ENCODE measurements at places on chromosomes 1 and 21.

- no peak for DNase-seq
Measured at GRCh38 chr1:217244971-217245370, 385.9 kb downstream of the GPATCH2 start.

DNA sequence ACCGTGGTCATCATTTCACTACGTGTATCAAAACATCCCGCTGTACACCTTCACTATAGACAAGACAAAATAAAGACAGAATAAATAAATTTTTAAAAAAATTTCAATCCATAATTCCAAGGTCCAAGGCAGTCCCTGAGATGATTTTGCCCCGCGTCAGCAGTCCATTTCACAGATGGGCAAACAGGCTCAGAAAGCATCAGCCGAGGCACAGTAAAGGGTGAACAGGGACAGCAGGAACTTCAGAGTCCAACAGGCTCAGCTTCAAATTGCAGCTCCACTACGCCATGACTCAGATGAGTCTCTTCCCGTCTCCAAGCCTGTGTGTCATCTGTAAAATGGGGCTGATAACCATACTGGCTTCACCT, 15.0 kb downstream of the MATN1 start:
- DNase-seq, result no peak

DNA sequence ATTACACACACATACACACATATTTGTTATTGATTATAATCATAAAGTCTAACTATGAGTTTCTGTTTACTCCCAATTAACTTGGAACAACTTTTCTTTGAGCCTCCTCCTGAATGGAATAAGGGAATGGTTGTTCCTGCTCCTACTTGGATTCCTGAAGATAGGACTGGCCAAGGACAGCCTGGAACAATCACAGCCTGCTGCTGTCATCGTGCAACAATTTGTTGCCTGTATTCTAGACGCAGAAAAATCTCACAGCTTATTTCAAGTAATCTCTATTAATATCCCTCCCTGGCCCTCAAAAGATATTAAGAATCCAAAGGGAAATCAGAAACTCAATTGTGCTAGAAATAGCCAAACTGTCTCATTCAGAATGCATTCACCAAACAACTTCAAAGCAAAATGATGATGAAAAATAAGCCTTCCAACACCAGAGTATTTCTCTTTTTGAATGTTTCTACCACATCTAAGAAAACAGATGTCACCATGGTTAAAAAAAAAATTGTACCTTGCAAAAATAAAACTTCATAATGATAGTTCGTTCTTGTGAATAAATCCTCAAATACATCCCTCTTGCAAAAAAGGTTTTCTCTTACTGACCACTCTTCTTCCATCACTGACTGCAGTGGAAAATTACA, 30.9 kb downstream of the RCAN1 start:
- DNase-seq, result no peak

DNA sequence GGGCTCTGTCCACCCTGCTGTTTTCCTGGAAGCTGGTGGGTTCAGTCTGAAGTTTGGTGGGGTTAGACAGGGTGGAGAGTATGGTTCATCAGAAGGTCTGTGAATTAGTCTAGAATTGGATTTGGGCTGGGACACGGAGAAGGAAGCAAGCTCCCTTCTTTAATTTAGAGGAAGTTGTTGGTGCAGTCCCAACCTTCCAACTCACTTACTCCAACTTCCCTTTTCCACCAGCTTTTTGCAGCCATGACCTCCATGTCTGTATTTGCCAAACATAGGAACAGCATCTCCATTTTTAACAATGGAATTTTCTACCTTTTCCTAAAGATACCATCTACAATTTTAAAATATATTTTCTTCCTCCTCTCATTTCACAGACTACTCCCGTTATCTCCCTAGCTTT, 28.5 kb upstream of the PRELP start:
- DNase-seq, result no peak

DNA sequence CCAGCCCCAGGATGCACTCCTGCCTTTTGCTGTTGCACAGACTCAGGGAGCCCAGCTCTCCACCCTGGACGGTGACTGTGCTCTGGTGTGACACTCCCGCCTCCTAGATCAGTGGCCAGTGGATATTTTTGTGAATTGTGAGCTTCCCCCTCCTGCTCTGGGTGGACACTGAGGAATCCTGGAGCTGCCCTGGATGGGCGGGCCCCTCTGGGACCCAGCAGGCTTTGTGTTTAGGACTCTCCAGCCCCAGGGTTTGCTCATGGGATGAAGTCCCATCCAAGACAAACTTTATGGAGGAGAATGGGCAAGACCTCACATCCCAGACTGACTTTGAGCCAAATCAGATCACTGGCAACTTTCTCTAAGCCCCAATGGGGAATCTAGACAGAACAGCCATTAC, 16.1 kb downstream of the SLC6A9 start:
- DNase-seq, result no peak

GRCh38 chr1:25875856-25876692, 566 bp upstream of the PAQR7 start:
- peak; percentile 41 for DNase-seq

DNA sequence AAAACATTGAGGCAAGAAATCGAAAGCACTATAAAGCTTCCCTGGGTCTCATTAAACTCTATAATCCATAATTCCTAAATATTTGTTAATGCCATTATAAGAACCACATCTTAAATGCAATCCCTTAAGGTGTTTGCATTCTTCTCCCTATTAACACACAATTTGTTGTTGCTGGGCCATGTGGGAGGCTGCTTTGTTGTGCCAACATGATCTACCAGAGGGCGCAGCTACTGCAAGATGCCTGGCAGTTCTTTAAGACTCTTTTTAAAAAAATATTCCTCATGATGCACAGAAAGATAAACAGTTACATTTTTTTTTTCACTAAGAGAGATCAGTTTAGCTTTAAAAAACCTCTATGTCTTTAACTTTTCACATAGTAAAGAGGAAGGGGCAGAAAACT, 39.0 kb upstream of the BCAS2 start:
- DNase-seq, result no peak

DNA sequence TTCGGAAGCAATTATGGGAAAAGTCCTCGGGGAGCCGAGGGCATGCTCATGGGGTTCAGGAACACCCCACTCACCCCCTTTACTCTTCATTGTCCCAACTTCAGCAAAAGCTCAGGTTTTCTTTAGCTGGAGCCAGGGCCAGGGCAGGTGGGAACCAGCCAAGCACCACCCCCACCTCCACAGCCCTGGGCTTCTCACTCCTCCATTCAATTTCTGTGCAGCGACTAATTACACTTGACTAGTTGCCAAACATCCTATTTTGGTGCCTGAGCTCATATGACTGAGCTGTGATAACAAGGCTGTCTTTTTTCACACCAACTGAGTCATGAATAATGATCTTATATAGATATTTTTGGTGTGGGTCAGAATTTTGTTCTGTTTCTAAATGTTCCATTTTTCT, 257.2 kb upstream of the AJAP1 start:
- DNase-seq, result peak; percentile 85

- DNase-seq, result no peak
Measured at GRCh38 chr21:28212061-28212460, 780.6 kb downstream of the LTN1 start.

DNA sequence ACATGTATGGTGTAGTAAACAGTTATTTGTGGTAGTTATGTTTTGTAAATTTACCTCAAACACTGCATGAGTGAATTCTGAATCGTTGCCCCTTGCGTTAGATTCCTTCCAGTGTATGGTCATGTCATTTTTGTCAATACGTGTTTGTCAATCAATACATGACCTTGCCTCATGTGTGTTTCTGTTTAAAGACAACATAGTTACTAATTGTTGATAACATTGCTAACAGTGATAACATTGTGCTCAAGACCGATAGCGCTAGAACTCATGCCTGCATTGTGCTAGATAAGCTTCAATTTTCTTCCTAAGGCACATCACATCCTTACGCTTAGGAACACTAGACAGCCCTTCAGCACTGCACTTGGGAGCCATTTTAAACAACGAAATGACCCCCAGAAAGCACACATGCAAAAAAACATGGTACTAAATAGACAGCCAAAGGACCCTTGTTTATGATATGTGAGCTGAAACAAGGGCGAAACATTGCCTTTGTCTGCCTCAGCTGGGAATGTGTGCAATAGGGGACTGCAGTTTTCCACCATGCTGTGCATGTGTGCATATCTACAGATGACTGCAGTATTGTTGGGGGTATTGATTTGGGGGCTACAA, 37.3 kb downstream of the MRPS6 start:
- DNase-seq, result no peak

DNA sequence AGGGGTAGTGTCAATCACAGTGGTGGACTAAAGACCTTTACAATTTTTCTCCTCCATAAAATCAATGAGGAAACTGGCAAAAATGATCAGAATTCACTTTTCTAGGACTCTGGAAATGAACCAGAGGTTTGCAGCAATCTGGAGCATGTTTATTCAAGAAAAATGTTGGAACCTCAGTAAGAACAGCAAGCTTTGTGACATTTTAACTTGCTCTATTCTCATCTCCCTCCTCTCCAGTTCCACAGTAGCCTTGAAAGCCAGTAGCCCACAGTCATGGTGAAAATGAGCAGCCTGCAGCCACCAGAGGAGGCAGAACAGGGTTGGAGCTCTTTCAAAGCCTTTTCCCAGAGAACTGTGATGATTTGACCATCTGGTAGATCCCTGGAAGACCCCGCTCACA, 9.1 kb downstream of the TTC4 start:
- DNase-seq, result no peak

DNA sequence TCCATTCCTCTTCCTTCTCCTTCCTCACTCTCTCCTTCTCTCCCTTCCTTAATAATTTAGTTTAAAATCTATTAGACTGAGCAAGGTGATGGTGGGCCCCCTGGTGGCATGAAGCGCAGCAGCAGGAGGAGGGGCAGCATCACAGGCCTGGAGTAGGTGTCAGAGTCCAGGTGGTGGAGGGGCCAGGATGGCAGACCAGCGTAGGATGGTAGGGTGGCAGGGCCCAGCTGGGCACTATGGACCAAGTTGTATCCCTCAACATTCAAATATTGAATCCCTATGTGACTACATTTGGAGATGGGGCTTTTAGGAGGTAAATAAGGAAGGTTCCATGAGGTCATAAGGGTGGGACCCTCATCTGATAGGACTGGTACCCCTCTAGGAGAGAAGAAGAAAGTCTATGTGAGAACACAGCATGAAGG, 61.0 kb downstream of the WDR4 start:
- no peak for DNase-seq

- DNase-seq, result no peak
Measured at GRCh38 chr21:25838809-25839208, 104.0 kb downstream of the GABPA start.

- DNase-seq, result no peak
Measured at GRCh38 chr1:162631546-162632191, 595 bp upstream of the DDR2 start.

DNA sequence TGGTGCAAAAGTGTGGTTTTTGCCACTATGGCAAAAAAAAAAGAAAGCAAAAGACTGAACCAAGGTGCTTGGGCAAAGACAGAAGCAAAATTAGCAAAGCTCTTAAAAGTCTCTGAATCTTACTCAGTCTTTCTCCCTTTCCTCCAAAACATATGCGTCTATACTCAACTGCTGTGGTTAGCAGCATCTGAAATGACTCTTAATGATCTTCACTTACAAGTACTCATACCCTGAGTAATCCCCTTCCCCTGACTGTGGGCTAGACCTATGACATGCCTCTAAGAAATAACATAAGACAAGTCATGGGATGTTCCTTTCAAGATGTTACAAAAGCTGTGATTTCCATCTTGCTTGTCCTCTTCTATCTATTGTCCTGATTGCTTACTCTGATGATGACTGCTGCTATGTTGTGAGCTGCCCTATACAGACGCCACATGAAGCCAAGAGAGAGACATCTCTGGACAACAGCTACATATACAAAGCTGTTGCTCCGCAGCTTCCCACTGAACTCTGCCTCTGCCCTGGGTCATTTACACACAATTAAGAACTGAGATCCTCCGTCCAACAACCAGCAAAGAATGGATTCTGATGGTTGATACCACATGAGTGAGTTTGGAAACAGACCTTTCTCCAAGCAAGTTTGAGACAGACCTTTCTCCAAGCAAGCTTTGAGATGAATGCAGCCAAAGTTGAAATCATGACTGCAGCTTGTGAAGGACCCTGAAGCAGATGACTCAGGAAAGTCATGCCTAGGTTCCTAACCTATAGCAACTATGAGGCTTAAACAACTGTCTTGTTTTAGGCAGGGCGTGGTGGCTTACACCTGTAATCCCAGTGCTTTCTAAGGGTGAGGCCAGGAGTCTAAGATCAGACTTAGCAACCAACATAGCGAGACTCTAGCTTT, 55.2 kb downstream of the PUM1 start:
- no peak for DNase-seq

DNA sequence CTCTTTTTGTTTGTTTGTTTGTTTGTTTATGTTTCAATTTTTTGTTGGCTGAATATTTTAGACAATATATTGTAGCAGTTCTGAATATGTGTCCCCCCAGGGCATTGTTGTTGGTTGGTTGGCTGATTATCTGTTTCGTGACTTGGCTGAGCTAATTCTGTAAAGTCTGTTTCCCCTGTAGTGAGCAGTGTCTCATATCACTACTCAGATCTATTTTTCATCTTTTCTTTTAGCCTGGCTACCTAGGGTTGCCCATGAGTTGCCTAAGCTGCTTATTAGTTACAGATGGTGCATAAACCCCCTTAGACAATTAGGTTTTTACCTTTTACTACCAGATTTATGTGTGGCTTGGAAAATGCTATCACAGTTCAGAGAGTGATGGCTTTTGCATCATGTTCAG, 32.3 kb downstream of the CFAP57 start:
- no peak for DNase-seq

DNA sequence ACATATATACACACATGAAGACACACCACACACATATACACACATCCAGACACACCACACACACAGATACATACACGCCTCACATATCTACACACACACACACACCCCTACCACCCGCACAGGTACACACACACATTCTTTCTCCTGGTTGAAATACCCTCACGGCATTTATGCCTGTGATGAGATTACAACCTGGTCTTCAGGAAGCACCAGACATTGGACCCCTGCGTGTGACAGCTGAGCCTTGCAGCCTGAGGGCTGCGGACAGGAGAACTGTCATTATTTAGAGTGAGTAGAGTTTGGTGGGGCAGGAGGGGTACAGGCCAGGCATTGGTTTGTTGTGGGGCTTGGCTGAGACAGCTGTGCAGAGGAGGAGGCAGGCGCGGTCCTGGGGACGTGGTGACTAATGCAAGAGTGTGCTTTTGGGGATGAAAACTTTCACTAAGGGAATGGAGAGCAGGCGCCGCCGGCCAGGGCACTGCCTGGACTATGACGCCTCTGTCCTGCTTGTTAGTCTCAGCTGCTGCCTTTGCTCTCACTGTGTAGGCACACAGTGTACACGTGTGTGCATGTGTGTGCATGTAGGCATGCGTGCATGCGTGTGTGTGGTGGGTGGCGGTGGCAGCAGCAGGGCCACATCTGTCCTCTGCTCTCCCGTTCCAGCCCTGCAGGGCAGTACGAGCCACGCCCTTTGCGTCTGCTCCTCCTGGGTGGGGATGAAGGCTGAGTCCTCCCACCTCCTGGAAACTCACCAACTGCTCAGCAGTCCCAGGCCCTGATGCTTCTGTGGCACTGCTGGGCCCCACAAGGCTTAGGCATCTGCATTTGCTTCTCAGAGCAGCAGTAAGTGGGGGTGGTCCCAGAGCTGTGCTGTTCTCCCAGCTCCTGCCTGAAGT, 57.6 kb downstream of the SPSB1 start:
- DNase-seq, result no peak

All from DMS79 treated with DMSO at 0.1 percent for 48 hours (cell line).